ENCODE measurements at places on chromosomes 16 and 17.

DNA sequence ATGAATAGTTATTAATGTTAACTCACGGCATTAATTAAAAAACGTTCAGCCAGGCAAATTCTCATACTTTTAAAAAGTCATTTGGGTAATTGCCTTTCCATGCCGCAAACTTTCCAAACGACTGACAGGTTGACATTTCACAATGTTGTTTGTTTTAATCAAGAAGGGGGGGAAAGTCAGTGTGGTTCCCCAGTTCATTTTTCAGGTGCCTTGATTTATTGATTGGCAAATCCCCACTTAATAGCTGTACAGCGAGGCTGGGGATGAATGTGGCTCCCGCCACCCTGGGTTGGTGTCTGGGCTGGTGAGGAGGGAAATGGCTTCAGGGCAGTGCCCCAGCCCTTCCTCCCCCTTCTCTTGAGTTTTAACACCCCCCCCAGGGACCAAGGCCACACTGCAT is 318.0 kb downstream of the SOX9 start:
- no peak for DNase-seq

DNA sequence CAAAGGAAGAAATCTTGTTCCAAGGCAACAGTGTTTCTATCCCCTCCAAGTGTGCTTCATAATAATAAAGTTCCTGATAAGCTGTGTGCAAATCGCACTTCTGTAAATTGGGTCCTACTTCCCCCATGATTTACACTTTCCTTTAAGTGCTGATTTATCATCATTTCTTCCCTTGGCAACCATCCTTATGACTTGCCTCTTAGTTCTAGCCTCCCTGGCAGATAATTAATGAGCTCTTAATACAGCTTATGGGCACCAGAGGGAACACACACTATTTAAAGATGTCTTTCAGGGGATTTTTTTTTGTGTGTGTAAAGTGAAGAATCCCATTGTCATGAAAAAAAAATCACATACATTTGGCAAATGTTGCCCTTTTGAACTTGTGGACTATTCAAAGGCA is 101.6 kb upstream of the MPHOSPH6 start:
- no peak for DNase-seq

- no peak for DNase-seq
Observed at GRCh38 chr16:11254913-11255736, 879 bp downstream of the SOCS1 start.

DNA sequence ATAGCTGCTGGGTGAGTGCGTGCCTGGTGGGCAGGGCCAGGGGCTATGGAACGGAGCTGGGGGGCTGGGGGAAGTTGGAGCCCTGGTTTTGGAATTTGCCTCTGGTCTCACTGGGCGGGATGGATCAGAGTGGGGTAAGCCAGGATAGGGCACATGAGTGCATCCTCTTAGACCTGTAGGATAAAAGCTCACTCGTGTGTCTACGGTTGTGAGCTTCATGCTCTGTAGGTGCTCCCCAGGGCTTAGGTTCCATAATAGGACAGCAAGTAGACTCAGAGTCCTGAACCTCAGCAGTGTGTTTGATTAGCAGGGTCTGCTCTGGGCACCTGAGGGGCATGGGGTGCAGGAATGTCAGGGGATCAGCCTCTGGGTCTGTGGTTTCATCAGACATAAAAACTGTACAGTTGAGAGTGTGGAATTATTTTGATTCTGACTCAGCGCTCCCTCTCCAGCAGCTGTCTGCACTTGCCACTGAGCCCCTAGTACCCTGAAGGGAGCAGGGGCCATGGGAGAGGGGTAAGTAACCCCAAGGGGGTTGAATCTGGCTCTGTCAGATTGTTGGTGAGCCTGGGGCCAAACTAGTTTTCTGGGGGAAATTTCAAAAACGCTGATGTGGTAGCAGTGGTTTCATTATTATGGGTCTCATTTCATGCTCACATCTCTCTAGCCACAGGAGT is 84.2 kb upstream of the LGALS9 start:
- no peak for DNase-seq

- no peak for DNase-seq
Observed at GRCh38 chr17:34140006-34140405, 115.1 kb upstream of the CCL2 start.

DNA sequence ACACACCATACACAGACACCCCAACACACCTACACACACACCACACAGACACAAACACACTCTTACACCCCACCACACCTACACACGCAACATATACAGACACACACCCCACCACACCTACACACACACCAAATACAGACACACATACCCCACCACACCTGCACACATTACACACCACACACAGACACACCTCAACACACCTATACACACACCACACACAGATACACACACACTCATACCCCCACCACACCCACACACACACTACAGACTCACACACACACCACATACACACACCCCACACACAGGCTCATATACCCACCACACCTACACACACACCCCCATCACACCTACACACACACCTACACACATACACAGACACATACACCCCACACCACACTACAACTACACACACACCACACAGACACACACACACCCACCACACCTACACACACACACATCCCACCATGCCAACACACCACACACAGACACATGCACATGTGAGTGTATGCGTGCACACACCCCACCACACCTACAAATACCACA is 31.4 kb downstream of the GPT2 start:
- no peak for DNase-seq

- DNase-seq, result no peak
Observed at GRCh38 chr17:66695098-66695497, 139.8 kb upstream of the CACNG5 start.

All from stimulated activated CD4-positive, alpha-beta T cell treated with anti-CD3 and anti-CD28 coated beads, Interleukin-1b, Interleukin-23, amount 100 ng/mL, for 1 hour (primary cell).